Right renal cortex interstitium (tissue), 3 donors: ENCODE measurements at places on chromosomes 13 and 19. TPM values are rescaled to one million over a fixed set of nuclear protein-coding genes. Genes with fewer than 3 reads are reported as not detected.

The KCNN1 gene
- polyA plus RNA-seq: 3.9 TPM

The SPACA4 gene
- polyA plus RNA-seq: not detected

- DNase-seq: no peak
Observed at GRCh38 chr13:50780201-50781015, 63.1 kb downstream of the DLEU7 start.

DNA sequence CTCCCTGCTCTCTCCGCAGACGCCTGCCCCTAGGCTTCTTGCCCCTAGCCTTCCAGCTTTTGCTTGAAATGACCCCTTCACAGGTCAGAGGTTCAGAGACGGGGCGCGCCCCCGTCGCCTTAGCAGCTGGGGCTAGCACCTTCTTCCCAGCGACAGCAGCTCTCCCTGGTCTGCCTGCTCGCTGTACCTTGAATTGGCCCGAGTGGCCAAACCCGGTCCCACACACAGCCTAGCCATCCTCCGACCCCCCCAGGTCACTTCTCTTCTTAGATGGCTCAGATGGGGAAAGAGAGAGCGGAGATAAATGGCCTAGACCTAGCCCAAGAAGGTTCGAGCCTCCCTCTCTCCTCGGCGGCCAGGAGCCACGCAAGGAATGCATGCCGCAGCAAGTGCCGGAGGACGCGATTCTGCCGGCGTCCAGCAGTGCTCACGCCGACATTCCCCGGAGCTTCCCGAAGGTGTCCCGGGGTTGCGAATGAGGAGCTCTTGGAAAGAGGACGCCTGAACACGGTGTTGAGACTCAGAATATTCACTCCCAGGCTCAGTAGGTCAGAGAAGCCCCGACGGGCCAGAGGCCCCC, 1.3 kb downstream of the CDX2 start:
- DNase-seq: no peak

- no peak for DNase-seq
Observed at GRCh38 chr19:4087787-4088679, 21.3 kb upstream of the ZBTB7A start.
